Fibroblast of lung (primary cell): ENCODE measurements at places on chromosomes 13 and 19. TPM values are rescaled to one million over a fixed set of nuclear protein-coding genes. Genes with fewer than 3 reads are reported as not detected.
A peak's percentile ranks its signal among the peaks of the same experiment; 100 is the strongest.

DNA sequence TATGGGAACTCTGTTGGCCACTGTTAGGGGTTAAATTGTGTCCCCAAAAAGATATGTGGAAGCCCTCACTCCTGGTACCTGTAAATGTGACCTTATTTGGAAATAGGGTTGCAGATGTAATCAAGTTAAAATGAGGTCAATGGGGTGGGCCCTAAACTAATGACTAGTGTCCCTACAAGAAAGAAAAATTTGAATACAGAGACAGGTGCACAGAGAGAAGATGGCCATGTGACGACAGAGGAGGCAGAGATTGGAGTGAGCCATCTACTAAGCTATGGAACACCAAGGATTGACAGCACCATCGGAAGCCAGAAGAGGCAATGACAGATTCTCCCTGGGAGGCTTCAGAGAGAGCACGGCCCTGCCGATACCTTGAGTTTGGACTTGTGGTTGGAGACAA lies 16.5 kb downstream of the POU2F2 start:
- no peak for DNase-seq

GRCh38 chr19:38693380-38694223 lies 46.2 kb downstream of the ACTN4 start:
- DNase-seq = peak; percentile 93

GRCh38 chr13:31965361-31966066 lies 66.1 kb upstream of the FRY start:
- DNase-seq = peak; percentile 68

GRCh38 chr13:53144826-53145225 lies 116.2 kb downstream of the OLFM4 start:
- no peak for DNase-seq

DNA sequence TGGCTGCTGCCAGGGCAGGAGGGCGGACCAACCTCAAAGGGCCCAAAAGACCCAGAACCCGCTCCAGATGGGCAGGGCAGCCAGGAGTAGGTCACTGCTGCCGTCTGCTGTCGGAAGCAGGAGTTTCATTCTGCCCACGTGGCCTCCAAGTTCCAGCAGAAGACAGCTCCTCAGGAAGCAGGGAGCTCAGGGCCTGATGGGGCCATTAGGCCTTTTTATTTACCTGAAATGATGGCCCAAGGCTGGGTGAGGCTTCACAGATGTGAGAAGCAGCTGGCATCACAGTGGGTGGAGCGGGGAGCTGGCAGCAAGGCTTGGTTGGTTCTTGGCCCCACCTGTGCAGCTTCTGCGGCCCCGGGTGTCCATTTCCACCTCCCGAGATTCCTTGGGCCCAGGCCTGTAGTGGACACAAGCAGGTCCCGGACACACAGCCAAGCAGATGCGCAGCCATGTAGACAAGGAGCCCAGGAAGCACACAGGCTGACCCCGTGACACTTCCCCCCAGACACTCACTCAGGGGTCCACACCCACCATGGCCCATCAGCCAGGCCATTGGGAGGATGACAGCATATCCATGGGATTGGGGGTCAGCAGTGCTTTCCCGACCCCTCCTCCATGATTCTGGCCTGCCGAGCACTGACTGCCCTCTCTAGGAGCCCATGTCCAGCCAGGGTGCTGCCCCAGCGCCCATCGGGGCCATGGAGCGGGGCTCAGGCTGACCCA lies 26.4 kb downstream of the C13orf46 start:
- peak; percentile 64 for DNase-seq

DNA sequence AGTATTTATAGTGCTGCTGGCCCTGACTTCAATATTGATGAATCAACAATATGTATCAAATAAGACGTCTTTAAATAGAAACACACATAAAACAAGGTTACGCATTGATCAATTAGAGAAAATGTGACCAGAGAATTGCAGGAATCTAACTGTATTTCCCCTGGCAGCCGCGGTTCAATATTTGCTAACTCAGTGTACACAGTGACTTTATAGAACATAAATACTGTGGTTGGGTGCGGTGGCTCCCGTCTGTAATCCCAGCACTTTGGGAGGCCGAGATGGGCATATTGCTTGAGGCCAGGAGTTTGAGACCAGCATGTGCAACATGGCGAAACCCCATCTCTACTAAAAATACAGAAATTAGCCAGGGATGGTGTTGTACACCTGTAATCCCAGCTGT lies 22.8 kb upstream of the UPF3A start:
- no peak for DNase-seq

GRCh38 chr13:20132052-20132634 lies 28.7 kb downstream of the GJA3 start:
- no peak for DNase-seq

Gene ZNF627
- 19.5 and 26.3 TPM in 2 replicates for total RNA-seq

Gene APOC1
- 2.3 and 8.0 TPM in 2 replicates for total RNA-seq

Gene NPHS1
- not detected in 2 replicates for total RNA-seq

Gene URAD
- not detected in 2 replicates for total RNA-seq

Gene CGB8
- not detected in 2 replicates for total RNA-seq

Gene OR10H1
- not detected in 2 replicates for total RNA-seq

Gene TUBA3C
- not detected in 2 replicates for total RNA-seq

Gene NLRP9
- not detected in 2 replicates for total RNA-seq

Gene SERPINE3
- not detected in 2 replicates for total RNA-seq

Gene MISP3
- 0.77 and 0.83 TPM in 2 replicates for total RNA-seq

Gene ZNF90
- 1.5 and 2.8 TPM in 2 replicates for total RNA-seq
